ENCODE measurements at places on chromosomes 1 and 21.
A peak's percentile ranks its signal among the peaks of the same experiment; 100 is the strongest.

- DNase-seq: no peak
Observed at GRCh38 chr1:85550784-85551516, 29.6 kb upstream of the CCN1 start.

GRCh38 chr1:200363264-200363933, 46.4 kb downstream of the ZNF281 start:
- DNase-seq: no peak

DNA sequence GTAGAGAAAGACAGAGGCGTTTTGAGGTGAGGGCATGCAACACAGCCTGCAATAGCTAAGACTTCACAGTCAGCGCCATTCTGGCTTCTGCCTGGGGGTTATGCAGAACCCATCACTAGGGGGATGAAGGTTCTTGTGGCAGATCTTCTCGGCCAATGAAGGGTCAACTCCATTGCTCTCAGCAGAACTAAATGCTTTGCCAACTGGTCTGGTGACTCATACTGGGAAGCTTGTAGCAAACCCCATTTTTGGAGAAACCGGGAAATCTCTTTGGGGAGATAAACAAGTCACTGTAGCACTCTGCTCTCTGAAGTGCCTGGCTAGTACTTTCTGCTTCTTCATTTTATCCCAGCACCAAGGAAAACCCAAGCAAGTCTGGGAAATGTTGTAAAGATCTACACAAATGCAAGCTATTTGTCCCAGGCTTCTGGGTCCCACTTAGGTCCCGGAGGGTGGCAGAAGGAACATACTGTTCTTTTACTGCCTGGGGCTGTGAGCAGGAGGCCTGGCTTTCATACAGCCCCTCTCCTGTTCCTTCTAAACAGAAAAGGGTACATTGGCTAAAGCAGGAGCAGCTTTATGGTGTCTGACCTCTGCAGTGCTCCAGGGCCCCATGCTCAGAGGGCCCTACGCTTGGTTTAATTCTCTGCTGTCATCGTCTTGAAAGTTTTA, 28.8 kb downstream of the SHISA4 start:
- DNase-seq: no peak

- DNase-seq: no peak
Observed at GRCh38 chr1:85378534-85378933, 86.4 kb downstream of the DDAH1 start.

- DNase-seq: no peak
Observed at GRCh38 chr1:232987046-232987773, 36.8 kb downstream of the NTPCR start.

GRCh38 chr21:25701529-25701928, 33.2 kb downstream of the ATP5PF start:
- no peak for DNase-seq

GRCh38 chr1:79981481-79981880, 975.0 kb upstream of the ADGRL4 start:
- no peak for DNase-seq

GRCh38 chr1:244796719-244797406, 38.6 kb upstream of the COX20 start:
- DNase-seq: peak; percentile 87

- DNase-seq: no peak
Observed at GRCh38 chr1:230320804-230321203, 105.3 kb downstream of the PGBD5 start.

GRCh38 chr21:9763306-9763705, 758.1 kb upstream of the TPTE start:
- DNase-seq: no peak

DNA sequence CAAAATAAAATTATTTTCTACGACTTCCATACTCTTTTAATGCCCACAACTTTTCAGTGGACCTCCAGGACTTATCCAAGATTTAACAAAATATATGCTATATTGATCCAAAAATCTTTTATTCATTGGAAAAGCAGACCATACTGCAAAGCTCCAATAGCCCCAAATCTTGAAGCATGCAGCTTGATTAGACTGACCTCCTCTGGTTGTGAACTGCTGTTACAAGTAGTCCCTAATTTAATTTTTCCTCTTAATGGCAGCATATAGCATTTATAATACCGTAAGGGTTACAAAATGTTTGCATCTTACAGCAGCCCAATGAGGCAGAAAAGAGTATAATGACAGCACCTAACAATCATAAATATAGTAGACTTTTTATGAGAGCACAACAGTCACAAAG, 49.8 kb downstream of the TPR start:
- DNase-seq: no peak

GRCh38 chr1:177723533-177723932, 246.3 kb downstream of the SEC16B start:
- no peak for DNase-seq

DNA sequence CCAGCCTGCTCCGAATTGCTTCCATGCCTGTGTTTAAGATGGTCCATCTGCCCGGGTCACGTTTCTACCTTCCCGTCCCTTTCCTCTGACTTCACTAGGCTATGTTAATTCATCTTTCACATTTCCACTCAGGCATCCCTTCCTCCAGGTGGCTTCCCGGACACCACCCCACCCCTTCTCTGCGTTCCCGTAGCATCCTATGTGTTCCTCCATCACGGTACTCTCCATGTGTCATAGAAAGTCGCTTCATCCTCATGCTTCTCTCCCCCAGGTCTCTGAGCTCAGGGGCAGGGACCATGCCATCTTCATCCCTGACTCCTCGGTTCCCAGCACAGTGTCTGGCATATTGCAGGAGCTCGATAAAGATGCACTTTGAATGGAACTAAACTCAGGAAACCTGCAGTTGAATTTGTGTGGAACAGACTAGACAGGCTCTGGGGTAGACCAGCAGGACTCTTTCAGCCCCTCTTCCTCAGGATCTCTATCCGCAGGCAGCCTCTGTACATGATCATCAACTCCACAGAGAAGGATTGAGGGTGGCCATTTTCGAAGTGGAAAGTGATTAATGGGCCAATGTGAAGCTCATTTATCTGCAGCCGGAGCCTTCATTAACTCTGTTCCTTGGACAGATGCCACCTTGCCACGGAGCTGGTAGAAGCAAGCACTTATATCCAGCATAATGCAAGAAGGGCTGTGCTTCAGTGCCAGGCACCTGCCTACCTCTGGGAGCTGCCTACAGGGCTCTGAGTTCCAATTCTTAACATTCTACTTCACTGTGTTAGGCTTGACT, 9.1 kb downstream of the C1orf226 start:
- DNase-seq: no peak

- no peak for DNase-seq
Observed at GRCh38 chr1:69256036-69256435, 311.7 kb upstream of the LRRC7 start.

- no peak for DNase-seq
Observed at GRCh38 chr1:245863566-245864184, 643.4 kb downstream of the SMYD3 start.

- DNase-seq: no peak
Observed at GRCh38 chr21:27513825-27514224, 546.9 kb upstream of the ADAMTS5 start.

DNA sequence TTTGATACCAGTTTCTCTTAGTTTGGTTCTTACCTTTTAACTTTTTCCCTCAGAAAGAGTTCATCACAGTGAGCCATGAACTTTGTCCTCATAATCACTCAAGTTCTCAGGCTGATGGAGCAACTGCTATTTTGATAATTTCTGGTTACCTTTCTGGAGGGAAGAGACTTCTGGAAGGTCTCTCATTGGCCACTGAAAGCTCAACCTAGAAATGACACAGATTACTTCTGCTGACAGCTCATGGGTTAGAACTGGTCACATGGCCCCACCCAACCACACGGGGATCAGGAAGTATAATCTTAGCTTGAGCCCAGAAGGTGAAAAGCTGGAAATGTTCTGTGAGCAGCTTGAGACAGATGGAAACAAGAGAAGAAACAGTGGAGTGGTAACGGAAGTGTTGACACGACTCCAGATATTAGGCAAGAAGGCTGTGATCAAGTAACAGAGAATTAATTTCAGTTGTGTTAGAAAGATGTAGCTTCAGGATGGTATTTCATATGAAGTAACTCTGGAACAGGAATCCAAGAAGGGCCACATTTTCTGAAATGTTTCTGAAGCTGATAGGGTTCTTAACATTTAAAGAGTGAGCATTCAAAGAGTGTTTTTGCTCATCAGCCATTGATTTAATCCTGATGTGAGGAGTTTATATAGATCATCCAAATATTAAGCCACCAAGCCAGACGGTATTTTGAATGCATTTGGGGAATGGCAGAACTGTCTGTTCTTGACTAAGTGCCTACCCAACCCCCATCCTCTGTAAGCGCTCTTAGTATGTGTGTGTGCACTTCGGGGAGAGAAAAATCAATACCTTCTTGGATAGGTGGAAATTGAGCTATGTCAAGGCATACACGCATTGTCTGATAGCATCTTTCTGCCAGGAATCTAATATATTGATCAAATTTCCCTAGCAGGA, 21.9 kb upstream of the XPR1 start:
- no peak for DNase-seq

GRCh38 chr1:19484338-19484797, 971 bp downstream of the CAPZB start:
- no peak for DNase-seq

- no peak for DNase-seq
Observed at GRCh38 chr1:204979891-204980649, 62.9 kb upstream of the CNTN2 start.

- no peak for DNase-seq
Observed at GRCh38 chr1:224375059-224375458, 18.4 kb downstream of the CNIH4 start.

DNA sequence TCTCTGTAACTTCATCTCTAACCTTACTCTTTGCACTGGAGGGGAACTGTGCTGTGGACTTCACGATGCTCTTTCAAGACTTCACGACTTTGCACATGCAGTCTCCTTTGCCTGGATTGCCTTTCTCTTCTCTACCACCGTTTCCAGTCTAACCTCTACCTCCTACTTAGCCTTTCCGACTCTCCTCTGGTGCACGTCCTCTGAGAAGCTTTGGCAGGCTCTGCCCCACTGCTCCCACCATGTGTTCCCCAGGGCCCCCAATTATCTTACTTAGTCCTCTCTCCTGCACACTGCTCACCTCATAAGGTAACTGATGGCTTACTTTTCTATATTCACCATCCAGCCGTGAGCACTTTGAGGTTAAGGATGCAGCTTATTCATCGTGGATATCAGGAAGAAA, 101.7 kb upstream of the GJB5 start:
- DNase-seq: no peak

- no peak for DNase-seq
Observed at GRCh38 chr1:233675446-233675845, 61.5 kb downstream of the KCNK1 start.

- no peak for DNase-seq
Observed at GRCh38 chr1:14842361-14842760, 243.9 kb downstream of the KAZN start.
